ENCODE measurements at places on chromosomes 11 and 22. TPM values are rescaled to one million over a fixed set of nuclear protein-coding genes. Genes with fewer than 3 reads are reported as not detected.
A peak's percentile ranks its signal among the peaks of the same experiment; 100 is the strongest.

Gene OR52B6
- total RNA-seq, result not detected

DNA sequence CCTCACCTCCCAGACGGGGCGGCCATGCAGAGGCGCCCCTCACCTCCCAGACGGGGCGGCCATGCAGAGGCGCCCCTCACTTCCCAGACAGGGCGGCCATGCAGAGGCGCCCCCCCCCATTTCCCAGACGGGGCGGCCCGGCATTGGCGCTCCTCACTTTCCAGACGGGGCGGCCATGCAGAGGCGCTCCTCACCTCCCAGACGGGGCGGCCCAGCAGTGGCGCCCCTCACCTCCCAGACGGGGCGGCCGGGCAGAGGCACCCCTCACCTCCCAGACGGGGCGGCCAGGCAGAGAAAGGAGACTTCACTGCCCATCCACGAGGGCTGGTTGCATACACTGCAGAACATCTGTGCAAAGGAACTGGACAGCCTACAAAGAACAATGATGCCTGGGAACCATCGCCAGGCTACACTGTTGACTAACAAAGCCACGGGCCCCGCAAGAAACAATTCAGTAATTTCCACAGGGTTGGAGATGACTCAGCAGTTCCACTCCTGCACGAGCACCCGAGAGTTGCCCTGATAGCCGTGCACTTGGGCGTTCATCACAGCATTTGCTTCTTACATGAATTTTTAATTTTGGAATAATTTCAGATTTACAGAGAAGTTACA is 58.7 kb downstream of the CTTN start:
- DNase-seq, result no peak

- DNase-seq, result no peak
These were observed 201.5 kb downstream of the SOX6 start for GRCh38 chr11:16154715-16155396.

- no peak for DNase-seq
These were observed 15.9 kb downstream of the INCENP start for GRCh38 chr11:62139526-62140303.

Gene APOBEC3A
- 4.1 TPM for total RNA-seq

Gene AQP11
- total RNA-seq, result not detected

GRCh38 chr22:46027211-46028105 is 50.5 kb upstream of the WNT7B start:
- DNase-seq, result no peak

- no peak for DNase-seq
These were observed 9.8 kb downstream of the NRXN2 start for GRCh38 chr11:64713016-64713707.

- DNase-seq, result no peak
These were observed 17.1 kb upstream of the CCT8L2 start for GRCh38 chr22:16609548-16610261.

Gene CHADL
- 1.6 TPM for total RNA-seq

GRCh38 chr22:18075720-18076497 is 1.9 kb upstream of the PEX26 start:
- DNase-seq, result peak; percentile 13

DNA sequence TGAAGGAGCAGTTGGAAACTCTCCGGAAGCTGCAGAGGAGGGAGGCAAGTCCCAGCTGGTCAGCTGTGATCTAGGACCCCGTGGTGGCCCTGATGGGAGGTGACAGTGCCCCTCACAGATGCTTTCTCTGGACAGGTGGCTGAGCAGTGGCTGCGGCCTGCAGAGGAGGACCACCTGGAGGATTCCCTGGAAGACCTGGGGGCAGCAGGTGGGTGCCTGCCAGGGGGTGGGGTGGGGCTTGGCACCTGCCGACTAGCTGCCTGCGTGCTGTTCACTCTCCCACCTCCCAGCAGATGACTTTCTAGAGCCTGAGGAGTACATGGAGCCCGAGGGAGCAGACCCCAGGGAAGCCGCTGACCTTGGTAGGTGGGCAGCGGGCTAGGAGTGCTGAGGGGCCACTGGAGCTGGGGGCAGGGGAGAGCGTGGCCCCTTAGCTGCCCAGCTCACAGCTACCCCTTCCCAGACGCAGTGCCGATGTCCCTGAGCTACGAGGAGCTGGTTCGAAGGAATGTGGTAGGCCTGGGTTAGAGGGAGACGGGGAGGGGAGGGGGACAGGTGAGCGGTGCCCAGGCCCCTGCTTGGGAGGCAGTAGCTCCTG is 3.1 kb downstream of the SCO2 start:
- DNase-seq, result no peak

Gene ARHGAP32
- total RNA-seq, result 3.2 TPM

Gene P2RX6
- total RNA-seq, result 0.39 TPM

- DNase-seq, result no peak
These were observed 13.6 kb downstream of the MRPL21 start for GRCh38 chr11:68889948-68890446.

Data from T-helper 17 cell (primary cell).